ENCODE measurements at places on chromosomes 7 and 10.

- DNase-seq = no peak
Measured at GRCh38 chr7:24229481-24230226, 54.3 kb upstream of the NPY start.

DNA sequence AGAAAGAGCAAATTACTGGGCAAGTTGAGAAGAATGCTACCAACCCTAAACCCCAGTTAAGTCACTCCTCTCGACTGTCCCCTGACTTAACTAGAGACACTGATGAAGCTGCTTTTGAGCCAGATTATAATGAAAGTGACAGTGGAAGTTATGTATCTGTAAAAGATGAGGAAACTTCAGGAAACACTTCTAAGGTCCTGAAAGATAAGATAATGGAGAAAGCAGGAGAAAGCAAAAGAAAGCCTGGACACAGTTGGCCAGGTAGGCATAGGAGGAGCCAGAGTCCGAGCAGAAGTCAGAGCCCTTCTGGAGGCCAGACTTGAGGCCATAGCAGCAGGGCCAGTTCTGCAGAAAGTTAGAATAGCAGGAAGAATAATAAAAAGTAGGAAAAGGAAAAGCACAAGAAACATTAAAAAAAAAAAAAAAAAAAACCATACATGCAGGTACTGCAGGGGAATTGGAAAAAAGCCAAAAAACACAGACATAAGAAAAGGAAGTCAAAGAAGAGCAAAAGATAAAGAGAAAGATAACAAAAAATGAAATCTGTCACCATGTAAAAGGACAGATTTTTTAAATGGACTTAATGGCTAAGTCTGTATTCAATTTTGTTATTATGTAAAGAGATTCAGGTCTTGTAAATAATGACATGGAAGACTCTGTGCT lies 101.0 kb upstream of the KCNMA1 start:
- no peak for DNase-seq

GRCh38 chr7:85924062-85924461 lies 719.6 kb upstream of the GRM3 start:
- no peak for DNase-seq

DNA sequence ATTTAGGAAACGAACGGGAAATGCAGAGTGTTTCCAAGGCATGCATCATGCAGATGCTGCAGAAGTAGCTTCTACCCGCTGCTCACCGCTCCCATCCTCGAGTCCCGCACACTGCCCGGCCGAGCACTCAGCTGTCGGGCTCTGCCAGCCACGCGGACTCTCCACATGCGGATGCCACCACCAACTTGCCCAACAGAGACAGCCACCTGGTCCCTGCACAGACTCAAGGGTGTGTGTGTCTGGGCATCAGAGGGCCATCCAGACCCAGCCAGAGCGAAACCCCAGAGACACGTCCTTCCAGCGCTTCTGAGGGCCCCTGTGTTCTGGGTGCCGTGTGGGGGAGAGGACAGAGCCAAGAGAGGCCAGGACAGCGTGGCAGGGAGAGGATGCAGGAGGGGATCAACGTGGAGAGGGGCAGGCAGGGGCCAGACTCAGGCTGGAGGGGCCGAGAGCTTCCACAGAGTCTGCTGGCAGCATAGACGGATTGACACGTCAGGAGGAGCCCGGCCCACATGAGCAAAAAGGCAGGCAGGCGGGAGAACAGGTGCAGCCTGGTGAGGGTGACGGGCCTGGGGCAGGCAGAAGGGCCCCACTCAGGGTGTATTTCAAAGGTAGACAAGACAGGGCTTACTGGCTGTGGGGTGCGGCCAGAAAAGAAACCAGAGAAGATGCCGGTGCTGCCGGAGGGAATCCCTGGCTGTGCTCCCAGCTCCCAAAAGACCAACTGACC lies 18.3 kb downstream of the GPER1 start:
- no peak for DNase-seq

GRCh38 chr7:9217204-9217603 lies 783.8 kb downstream of the NXPH1 start:
- DNase-seq = no peak

- DNase-seq = no peak
Measured at GRCh38 chr7:47832105-47832715, 116.1 kb downstream of the PKD1L1 start.

DNA sequence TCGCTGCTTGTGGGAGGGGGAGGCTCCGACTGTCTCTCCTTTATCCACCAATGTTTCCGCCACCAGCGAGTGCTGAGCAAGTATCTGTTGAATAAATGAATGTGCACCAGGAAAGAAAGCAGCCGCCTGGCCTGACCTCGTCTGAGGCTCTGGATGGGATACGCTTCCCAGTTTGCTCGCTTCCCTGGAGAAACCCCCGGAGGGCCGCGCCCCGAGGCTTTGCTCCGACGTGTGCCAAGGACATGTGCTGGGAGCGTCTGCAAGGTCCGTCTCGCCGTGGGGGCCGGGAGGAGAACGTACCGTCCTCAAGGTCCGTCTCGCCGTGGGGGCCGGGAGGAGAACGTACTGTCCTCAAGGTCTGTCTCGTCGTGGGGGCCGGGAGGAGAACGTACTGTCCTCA lies 536.4 kb downstream of the DNAJB6 start:
- DNase-seq = no peak

- no peak for DNase-seq
Measured at GRCh38 chr10:119806334-119807130, 66.1 kb downstream of the MCMBP start.

Data from HTR-8/SVneo (cell line).